ENCODE measurements at places on chromosomes 2 and 18.
A peak's percentile ranks its signal among the peaks of the same experiment; 100 is the strongest.

DNA sequence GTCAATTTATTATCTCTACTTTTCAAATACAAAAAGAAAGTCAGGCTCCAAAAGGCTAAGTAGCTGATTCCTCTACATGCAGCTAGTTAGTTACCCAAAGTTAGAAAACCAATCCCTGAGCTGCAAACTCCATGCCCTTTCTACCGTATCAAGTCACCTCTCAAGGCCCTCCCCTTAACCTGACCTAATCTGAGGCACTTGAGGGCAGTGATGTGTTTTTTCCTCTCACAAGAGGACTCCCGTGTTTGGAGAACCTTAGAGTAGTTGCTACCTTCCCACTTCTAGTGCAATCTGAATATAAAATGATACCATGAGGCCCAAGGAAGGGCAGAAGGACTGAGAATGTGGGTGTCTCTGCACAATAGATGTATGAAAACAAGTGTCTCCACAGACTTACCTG, 907.9 kb upstream of the CELF4 start:
- no peak for DNase-seq

- DNase-seq, result no peak
Observed at GRCh38 chr2:121803503-121803902, 48.1 kb downstream of the TSN start.

DNA sequence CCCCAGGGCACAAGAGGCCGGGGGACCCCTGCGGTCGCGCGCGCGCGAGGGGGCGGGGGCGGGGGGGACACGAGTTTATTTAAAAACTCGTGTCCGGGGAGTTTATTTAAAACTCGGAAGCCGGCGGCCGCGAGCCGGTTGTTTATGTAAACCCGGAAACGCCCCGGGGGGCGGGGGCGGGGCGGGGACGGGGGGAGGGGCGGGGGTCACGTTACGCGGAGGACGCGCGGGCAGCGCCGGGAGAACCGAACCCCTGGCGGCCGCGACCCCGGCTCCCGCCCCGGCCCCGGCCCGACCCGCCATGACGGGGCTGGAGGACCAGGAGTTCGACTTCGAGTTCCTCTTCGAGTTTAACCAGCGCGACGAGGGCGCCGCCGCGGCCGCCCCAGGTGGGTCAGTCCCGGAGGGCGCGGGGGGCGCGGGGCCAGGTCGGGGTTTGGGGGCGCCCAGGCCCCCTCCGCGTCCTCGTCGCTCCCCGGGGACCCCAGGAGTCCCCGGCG, 4.4 kb downstream of the NFATC1 start:
- peak; percentile 78 for DNase-seq

- DNase-seq, result no peak
Observed at GRCh38 chr2:168136392-168136977, 110.9 kb downstream of the STK39 start.

DNA sequence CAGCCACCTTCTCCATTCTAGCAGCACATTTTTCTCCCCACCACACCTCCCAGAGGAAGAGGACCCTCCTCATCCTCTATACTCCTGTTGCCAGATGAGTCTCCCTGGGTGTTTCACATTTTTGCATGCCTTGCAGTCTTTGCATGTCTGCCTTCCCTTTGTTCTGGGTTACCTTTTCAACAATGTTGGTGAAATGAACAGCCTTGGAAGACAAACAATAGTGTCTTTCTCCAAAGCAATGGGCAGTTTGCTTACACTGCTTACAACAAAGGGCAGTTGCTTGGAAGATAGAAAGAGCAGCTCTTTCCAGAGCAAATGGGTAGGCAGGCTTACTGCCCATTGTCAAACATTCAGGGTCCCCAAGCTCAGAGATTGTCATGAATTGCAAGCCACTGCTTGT, 14.5 kb upstream of the SEH1L start:
- DNase-seq, result no peak

DNA sequence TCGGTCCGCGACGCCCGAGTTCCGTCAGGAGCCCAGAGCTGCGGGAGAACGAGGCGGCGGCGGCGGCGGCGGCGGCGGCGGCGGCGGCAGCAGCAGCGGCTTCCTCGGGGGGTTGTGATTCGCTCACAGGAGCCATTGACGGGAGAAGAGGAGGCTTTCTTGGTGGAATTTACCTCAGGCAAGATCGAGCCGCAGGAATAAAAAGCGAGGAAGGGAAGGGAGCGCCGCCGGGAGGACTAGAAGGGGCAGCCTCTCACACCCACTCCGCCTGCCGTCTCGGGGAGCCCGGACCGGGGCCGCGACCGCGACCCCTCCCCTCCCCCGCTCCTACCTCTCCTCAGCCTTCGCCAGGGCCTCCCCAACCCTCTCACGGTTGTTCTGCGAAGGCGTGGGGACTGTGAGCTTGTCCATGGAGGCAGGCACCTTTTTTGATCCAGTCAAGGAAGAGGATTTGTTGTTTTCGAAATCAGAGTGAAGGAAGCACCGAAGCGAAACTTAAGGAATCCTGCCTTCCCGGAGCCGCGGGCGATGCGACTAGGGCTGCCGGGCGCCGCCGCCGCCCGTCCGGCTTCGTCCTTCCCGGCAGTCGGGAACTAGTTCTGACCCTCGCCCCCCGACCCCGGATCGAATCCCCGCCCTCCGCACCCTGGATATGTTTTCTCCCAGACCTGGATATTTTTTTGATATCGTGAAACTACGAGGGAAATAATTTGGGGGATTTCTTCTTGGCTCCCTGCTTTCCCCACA, 506 bp downstream of the BMPR2 start:
- DNase-seq, result peak; percentile 76

- no peak for DNase-seq
Observed at GRCh38 chr2:66212749-66213148, 222.2 kb upstream of the MEIS1 start.

DNA sequence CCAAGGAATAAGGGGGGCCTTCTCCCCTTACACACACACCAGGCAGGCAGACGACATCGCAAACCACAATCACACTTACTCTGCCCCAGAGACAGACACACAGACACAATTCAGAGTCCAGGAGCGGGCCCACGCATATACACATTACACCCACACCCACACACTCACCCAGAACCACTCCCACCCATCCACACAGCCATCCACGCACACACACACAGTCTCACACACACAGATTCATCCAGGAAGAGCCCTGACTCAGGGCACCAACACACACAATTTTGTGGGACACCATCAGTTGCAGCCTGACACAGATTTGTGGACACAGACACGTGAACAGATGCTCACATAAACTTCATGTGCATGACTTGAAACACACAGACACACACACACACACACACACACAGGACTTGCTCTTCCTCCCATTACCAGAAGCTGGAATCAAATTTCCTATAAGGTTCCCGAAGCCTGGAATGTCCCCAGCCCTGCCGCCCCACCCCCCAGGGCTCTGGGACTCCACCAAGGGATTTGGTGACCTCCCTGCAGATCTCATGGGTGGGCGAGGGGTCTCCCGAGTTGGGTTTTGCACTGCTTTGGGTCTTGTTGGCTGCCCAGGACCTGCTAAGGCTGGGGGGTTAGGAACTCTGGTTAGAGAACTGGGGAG, 23.5 kb downstream of the TNS1 start:
- peak; percentile 67 for DNase-seq

- no peak for DNase-seq
Observed at GRCh38 chr18:73270920-73271634, 403.3 kb upstream of the NETO1 start.

- no peak for DNase-seq
Observed at GRCh38 chr18:12996661-12997292, 5.6 kb downstream of the CEP192 start.

GRCh38 chr2:227117852-227118251, 46.2 kb downstream of the COL4A4 start:
- no peak for DNase-seq

Data from tibial artery (tissue), 4 donors.